CD4-positive, alpha-beta T cell treated with Interleukin-15 for 4 hours (primary cell): ENCODE measurements at places on chromosomes 1 and 21.

GRCh38 chr1:158153746-158154444 lies 26.8 kb upstream of the CD1D start:
- DNase-seq: no peak

GRCh38 chr1:29456685-29457435 lies 220.5 kb downstream of the PTPRU start:
- DNase-seq: no peak

DNA sequence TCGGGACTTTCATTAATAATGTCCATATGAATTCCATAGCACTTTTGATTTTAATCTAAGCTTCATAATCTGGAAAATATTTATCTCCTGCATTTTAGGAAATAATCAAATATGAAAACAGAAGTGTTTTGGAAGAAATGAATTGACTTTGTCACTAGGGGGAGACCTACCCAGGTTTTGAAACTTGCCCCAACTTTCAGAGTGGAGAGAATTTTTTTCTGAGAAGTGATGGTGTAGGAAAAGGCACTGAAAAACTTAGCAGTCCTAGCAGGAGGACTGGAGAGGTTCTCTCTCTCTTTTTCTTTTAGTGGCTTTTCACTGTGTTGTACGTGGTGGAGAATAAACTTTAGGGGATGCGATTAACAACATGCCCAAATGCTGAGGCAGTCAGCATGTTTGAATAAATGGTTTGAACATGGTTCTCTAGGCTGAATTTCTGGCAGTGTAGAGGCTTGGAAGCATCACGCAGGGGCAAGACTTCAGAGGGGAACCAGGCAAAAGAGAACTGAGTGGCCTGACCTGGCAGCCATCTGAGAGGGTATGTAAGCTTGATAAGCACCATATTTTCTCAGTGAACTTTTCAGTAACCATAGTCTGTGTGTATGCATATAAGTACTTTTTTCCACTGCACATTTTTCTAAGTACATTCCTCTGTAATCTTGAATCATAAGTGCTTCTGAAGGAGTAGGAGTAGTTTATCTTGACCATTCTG lies 68.3 kb upstream of the NEK7 start:
- DNase-seq: peak; percentile 45

- no peak for DNase-seq
Measured at GRCh38 chr21:40191196-40191595, 324.0 kb downstream of the PCP4 start.

DNA sequence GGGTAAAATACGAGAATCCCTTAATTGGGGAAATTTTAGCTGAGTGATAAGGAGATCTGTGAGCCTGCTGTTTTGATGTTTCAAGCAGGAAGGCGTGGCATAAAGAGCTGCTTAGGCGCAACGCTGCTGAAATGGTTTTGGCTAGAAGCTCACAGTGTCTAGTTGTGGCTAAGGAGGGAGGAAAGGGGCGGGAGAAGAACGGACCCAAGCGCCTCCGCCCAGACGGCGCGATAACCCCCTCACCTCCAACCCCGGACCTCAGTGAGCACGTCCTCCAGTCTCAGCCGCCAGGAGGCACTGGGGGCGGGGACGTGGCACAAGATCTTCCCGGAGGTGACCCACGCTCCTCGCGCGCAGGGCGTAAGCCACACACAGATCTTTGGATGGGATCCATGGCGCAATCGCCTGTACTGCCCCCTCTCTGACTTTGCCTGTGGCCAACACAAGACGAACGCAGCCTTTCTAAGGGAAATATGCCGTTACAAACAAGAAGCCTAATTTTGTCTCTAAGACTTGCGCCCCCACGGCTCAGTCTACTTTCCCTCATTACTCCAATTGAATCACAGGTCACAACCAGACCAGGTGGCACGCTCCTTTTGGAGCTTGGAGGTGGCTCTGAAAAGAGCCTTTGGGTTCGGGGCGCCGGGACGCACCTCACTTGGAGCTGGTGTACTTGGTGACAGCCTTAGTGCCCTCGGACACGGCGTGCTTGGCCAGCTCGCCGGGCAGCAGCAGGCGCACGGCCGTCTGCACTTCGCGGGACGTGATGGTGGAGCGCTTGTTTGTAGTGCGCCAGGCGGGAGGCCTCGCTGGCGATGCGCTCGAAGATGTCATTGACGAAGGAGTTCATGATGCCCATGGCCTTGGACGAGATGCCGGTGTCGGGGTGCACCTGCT lies 23.4 kb upstream of the RNF187 start:
- DNase-seq: peak; percentile 44

GRCh38 chr1:152442301-152442700 lies 28.2 kb upstream of the CRNN start:
- DNase-seq: no peak

- DNase-seq: no peak
Measured at GRCh38 chr1:165841582-165842017, 14.2 kb downstream of the UCK2 start.

DNA sequence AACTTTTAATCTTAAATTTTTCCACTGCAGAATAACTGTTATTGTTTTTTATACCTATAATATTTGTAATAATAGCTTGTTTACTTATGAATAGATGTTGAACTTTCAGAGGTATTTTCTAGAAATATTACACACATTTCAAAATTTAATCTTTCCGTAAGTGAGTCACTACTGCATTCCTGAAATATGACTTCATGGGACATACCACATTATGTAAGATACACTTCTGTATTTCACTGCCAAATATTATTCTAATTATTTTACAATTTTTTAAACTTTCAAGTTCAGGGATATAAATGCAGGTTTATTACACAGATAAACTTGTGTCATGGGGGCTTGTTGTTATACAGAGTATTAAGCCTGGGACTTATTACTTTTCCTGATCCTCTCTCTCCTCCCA lies 2220.5 kb downstream of the NCAM2 start:
- DNase-seq: no peak

DNA sequence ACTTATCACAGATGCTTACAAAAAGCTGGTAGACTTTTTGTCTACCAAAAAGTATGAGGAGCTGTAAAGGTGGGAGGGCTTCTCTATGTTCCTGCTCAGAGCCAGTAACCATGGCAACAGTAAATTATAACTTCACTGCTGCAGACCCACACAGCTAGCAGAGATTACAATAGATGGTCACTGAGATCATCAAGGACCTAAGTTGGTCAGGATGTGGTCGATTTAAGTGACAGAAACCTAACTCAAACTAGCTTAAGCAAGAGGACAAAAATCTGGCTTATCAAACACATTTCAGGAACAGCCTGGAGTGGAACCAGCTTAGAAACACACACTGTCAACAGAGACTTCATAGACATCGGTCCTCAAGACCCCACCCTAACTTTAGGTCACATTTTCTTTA lies 113.4 kb upstream of the ATP1A1 start:
- DNase-seq: no peak

GRCh38 chr1:165898837-165899236 lies 71.4 kb downstream of the UCK2 start:
- DNase-seq: no peak

DNA sequence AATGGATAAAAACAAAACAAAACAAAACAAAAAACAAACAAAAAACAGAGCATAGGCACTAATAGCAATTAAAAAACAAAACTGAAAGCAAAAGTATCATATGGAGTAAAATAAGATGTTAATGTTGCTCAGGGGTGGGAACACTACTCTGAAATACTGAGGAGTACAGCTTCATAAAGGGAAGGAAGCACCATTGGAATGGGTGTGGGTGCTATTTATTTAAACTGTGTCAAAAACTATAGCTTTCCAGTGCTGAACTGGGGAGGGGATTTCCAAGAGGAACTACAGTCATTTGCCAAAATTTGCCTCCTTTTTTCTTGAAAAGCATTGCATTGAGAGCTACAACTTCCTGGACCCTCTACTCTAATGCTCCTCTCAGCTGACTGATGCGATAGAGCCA lies 40.0 kb downstream of the SPTA1 start:
- DNase-seq: peak; percentile 3

GRCh38 chr1:152251391-152251790 lies 27.4 kb upstream of the HRNR start:
- DNase-seq: no peak

DNA sequence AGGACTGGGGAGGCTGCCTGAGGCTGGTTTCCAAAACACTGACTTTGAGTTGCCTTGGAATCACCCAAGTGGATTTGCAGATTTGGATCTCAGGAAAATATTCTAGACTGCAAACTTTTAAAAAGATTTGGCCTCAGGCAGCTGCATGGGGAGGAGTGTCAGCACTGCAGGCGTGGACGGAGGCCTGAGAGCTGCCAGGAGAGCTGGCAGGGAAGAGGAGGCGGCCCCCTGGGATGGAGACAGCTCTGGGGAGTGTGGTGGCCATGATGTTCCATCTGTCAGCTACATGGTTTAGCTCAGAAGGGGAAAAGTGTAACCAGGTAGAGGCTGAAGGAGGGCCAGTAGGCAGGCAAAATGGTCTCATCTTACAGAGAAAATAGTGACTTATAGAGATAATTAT lies 72.1 kb downstream of the VPS26C start:
- no peak for DNase-seq

DNA sequence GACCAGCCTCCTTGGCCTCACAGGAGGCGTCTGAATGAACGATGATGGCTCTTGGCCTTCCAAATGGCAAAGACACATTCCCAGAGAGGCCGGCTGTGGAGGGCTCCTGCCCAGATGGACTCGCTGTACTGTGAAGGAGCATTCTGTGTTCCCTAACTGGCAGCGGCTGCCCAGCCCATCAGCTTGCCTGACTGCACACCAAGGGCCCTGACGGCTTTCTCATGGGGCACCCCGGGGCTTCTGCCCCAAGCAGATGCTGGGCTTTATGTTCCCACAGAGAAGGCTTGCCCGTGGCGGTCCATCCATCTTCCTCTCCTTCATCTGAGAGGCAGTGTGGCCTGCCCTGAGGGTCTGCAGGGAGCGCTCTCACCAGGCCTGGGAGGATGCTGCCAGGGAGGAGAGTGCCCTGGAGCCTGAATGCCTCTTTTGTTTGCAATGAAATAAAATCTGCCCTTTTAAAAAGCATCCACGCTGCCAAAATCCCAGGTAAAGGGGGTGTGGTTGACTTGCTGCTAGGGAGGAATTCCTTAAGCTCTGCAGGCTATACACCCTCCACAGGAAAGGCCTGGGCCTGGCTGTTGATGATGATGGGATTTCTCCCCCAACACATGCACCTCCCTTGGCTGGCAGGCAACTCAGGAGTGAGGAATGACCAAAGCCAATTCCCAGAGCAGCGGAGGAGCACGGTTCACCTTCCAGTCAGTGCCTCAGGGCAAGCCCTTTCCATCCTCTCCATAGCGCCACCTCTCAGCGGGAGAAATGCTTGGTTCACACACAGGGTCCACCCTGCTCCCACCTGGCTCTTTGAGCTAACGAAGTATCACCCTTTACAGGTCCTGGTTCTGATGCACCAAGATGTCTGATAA lies 84.6 kb upstream of the SSX2IP start:
- DNase-seq: no peak

DNA sequence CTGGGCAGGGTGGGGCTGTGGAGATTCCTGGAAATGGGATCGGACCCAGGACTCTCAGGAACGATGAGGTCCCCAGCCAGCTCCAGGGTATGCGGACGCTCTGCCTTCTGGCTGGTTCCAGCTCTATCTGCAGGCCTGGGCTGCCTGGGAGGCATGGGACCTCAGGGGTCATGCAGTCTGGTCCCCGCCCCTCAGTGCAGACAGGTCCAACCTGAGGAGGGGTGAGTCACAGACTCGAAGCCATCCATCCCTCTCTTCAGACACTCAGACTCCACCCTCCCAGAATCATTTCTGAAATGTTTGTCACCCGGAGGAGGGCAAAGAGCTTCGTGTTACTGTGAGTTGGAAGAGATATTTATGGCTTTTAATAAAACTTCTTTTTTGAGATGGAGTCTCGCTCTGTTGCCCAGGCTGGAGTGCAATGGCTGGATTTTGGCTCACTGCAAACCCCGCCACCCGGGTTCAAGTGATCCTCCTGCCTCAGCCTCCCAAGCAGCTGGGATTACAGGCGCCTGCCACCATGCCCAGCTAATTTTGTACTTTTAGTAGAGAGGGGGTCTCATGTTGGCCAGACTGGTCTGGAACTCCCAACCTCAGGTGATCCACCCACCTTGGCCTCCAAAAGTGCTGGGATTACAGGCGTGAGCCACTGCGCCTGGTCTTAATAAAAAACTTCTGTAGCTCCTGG lies 5.9 kb upstream of the MYOM3 start:
- no peak for DNase-seq

GRCh38 chr1:110495926-110496600 lies 22.9 kb downstream of the KCNA10 start:
- peak; percentile 74 for DNase-seq

DNA sequence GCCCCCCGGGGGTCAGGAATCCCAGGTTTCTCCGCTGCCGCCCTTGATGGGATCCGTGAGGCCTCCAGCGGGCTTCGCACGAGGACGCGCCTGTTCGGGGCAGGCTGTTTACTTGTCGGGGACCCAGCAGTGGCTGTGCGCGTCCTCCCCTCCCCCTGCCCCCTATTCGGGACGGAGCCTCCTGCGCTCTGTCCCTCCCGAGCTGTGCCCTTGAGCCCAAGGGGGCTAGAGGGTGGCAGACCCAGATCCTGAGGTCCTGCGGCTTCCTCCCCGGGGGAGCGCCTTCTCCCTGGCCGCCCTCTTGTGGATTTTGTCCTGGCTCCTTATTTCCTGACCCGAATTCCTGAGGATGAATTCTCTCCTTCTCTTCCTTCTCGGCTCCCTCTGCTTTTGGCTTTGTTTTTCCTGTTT lies 38.4 kb downstream of the PIK3CD start:
- DNase-seq: no peak

- DNase-seq: no peak
Measured at GRCh38 chr1:17569200-17570139, 30.0 kb downstream of the ARHGEF10L start.

DNA sequence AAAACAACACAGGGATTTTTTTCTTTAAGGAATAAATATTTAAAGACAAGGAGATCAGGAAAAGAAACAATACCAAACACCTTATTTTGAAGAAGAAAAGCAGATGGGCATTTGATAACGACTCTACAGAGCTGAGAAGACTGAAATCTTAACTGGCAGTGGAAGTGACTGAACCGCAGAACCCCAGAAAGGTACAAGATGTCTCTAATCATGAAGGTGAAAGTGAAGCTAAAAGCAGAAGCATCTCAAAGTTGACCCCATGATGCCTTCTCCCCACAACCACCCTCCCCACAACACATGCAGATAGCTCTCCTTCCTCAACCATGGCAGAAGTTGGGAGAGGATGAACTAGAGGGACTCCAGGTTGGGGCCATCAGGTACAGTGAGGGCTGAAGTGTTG lies 129.6 kb downstream of the ZNF648 start:
- DNase-seq: no peak

- no peak for DNase-seq
Measured at GRCh38 chr21:28066596-28067387, 925.9 kb downstream of the LTN1 start.

GRCh38 chr1:54173681-54174080 lies 20.9 kb upstream of the CDCP2 start:
- no peak for DNase-seq

- peak; percentile 27 for DNase-seq
Measured at GRCh38 chr21:31554511-31555022, 104.9 kb upstream of the SOD1 start.

GRCh38 chr21:39281207-39281606 lies 32.2 kb downstream of the BRWD1 start:
- no peak for DNase-seq

GRCh38 chr1:112548547-112548946 lies 39.8 kb downstream of the WNT2B start:
- no peak for DNase-seq
